HT-29 (cell line): ENCODE measurements at places on chromosomes 1 and 21. TPM values are rescaled to one million over a fixed set of nuclear protein-coding genes. Genes with fewer than 3 reads are reported as not detected.
A peak's percentile ranks its signal among the peaks of the same experiment; 100 is the strongest.

FAM78B gene
- total RNA-seq, result not detected in 2 replicates

TAS1R3 gene
- total RNA-seq, result 0.89 and 1.6 TPM in 2 replicates

INTS11 gene
- 174 and 200 TPM in 2 replicates for total RNA-seq

ANGPTL3 gene
- total RNA-seq, result not detected in 2 replicates

MTARC2 gene
- 4.2 and 6.6 TPM in 2 replicates for total RNA-seq

PDZK1 gene
- 7.9 and 8.2 TPM in 2 replicates for total RNA-seq

RNPEP gene
- 131 and 140 TPM in 2 replicates for total RNA-seq

DENND2C gene
- total RNA-seq, result not detected in 2 replicates

GRCh38 chr21:36987845-36988244 is 18.7 kb upstream of the RIPPLY3 start:
- DNase-seq, result peak; percentile 14

DNA sequence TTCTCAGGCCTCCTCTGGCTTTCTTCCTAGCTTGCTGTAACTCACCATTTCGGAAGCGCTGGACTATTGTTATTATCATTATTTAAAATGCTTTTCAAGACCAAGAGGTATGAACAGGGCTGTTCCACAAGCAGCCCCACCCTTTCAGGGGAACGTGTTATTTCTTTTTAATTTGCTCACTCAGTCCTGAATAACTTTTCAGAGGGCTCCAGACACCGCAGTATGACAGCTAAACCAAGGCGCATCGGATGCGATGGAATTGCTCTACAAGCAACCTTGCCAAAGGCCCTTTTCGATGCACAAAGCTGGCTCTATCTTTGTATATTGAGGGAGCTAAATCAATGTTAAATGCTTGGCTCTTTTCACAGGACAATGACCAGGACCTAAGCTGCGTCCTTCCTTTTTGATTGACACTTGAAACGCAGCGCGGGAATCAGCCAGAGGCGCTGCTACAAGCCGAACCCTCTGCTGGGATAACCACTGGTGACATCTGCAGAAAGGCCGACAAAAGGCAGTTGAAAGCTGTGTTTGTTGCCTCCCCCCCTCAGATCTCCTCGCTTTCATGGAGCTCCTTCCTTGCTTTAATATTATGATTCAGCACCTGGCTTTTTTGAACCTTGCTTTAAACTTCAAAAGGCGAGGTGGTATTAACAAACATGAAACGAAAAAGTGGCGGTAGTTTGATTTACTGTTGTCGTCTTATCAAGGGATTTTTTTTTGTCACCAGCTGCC is 204.7 kb upstream of the PROX1 start:
- no peak for DNase-seq

- no peak for DNase-seq
Observed at GRCh38 chr1:81950037-81950436, 149.3 kb downstream of the ADGRL2 start.

DNA sequence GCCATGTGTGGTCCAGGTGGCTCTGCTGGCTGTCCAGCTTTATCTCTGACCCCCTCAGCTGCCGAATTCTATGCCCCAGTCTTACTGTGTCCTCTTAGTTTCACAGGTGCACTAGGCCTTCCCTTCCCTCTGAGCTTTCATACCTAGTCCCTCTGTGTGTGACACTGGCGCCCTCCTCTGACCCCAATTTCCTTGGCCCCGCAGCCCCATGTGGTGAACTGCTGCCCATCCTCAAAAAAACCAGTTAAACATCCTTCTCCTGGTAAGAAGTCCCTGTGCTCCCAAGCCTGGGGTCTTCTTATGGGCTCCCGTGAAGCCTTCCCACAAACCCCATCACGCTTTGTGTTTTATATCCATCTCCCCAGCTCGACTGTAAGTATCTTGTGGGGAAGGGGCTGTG is 93.9 kb upstream of the TSPAN2 start:
- no peak for DNase-seq

DNA sequence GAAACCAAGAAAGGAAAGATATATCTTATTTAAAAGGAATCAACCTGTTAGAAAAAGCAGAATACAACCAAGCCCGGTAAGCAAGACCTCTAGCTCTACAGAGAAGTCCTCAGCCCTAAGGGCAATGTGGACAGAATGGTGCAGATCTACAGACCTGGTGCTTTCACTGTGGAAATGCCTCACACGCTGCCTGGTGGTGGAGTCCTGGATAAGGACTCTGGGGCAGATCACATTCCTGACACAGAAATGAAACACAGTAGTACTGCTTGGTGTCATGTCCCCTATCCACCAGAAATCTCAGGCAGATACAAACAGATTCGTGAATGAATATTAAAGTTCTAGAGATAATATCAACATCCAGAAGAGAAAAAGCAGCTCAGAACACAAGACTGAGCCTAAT is 6.8 kb downstream of the CNN3 start:
- DNase-seq, result no peak

DNA sequence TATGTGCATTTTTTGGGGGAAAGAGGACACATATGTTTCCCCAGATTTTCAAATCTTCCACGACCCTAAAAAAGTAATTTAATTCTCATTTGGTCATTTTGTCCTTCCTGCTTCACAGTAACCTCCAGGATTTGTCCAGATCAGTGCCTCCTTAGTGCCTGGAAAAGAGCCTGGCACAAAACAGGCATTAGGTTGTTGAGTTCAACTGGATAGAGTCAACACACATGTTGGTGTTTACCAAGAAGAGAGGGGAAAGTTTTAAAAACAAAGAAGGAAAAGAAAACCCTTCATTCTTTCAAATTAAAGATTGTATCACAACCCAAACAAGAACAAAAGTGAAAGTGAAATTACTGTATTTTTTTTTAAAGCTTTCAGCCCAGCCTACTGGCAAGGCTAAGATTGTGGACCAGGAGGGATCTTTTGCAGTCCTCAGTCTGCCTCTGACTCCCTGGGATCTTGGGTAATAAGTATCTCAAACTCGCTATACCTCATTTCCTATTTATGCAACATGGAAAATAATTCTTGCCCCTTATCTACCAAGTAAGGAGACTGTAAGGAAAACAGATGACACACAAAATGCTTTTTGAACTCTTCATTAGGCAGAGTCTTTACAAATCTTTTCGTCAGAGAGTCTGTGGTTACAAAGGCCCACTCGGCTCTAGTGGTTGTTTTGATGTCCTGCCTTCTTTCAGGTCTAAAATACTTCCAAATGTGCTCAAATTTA is 57.8 kb downstream of the ZNF281 start:
- DNase-seq, result no peak

DNA sequence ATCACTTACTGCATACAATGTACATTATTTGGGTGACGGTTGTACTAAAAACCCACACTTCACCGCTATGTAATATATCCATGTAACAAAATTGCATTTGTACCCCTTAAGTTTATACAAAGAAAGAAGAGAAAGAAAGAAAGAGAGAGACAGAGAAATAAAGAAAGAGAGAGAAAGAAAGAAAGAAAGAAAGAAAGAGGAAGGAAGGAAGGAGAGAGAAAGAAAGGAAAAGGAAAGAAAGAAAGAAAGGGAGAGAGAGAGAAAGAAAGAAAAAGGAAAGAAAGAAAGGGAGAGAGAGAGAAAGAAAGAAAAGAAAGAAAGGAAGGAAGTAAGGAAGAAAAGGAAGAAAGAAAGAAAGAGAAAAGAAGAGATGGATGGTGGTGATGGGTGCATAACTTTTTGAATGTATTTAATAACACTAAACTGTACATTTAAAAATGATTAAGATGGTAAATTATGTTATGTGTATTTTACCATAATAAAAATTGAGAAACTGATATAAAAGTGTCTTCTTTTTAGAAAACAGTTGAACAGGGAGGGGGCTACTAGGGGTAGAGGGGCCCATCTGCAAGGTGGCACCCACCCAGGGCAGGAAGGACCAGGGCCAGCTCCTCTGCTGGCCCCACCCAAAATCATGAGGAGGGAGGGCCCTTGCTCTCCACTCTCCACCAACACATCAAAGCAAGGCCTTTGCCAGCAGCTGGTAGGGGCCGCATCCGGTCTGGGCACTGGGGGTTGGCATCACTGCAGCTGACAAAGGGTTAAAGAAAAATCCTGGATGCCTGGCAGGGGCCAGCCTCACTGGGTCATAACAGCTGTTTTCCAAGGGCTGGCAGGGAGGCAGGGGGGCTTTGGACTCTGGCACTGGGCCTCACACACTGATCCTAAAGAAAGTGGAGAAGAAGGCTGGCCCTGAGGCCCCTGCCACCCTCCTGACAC is 153.9 kb upstream of the EDN2 start:
- DNase-seq, result no peak

GRCh38 chr1:185568155-185569123 is 165.8 kb upstream of the HMCN1 start:
- DNase-seq, result no peak

DNA sequence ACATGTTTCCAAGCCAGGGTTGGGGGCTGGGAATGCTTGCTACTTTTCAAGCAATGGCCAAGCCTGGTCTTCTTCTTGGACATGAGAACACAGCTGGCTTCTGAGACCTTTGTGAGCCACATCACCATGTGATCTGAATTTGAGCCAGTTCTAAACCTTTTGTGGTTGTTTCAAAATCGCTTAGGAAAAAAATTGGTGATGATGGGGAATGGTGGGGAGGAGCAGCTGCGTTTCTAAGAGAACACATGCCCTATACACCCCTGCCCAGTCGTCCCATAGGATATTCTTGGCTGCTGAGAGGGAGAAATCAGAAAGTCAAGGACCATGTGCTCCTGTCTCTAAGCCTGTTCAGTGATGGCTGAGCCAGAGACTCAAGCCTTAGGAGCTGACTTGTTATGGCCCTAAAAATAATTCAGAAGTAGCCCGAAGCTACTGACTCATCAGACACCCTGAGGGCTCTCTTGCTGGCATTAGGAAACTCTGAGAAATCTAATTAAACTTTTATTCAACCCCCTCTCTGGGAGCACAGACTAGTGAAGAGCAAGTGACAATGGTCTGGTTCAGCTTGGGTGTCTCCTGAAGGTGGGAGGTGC is 30.5 kb downstream of the CCDC185 start:
- no peak for DNase-seq

- DNase-seq, result no peak
Observed at GRCh38 chr1:29047142-29047541, 76.6 kb downstream of the TMEM200B start.

GRCh38 chr1:51684776-51685175 is 67.9 kb downstream of the OSBPL9 start:
- no peak for DNase-seq

- no peak for DNase-seq
Observed at GRCh38 chr1:212207822-212208520, 77.2 kb upstream of the PPP2R5A start.

GRCh38 chr1:112056354-112056753 is 66.9 kb upstream of the KCND3 start:
- DNase-seq, result no peak

GRCh38 chr1:191558379-191558778 is 599.9 kb upstream of the RGS18 start:
- no peak for DNase-seq

DNA sequence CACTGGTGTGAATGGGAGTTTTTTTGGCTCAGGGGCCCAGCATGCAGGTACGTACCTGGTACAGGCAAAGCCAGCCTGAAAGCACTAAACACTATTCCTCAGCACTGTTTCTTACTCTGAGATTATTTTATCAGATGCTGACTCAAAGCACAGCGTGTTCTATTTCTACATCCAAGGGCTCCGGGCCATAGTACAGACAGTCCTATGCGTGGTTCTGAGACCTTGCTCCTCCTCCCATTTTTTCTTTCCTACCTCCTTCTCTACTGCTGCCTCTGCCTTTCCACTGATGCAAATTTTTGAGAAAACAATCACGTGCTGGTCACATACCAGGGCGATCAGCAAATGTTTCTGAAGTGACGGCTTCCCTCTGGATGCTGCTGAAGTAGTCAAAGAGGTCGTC is 36.3 kb downstream of the PDPN start:
- no peak for DNase-seq

- no peak for DNase-seq
Observed at GRCh38 chr1:43779805-43780403, 72.6 kb downstream of the ST3GAL3 start.

DNA sequence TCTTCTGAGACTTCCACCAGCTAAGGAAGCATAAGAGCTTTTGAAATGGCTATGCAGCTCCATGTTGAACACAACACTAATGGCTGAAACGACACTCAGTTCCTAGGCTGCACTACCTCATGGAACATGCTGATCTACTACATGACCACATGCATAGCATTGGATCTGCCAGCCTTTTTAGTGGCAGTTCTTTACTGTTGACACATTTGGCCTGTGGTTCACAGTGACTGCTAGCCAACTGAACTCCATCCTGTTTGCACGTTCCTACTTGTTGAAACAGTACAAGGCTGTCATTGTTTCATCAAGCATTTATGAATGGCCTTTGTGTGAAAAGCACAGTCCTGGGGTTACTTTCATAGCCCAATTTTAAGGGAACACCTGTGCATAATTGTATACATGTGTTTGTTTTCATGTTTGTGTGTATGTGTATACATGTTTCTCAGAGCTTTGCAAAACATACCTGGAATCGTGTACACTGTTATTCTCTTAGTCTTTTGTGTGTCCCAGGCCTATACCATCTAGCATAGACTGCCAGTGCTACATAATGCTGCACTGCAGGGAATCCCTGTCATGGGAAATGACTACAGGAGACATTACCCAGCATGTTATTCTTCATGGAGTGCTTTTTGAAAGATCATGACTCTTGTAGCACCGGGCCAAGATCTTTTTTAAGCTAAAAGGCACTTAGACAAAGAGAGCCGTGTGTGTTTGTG is 179.6 kb upstream of the ESRRG start:
- DNase-seq, result no peak

DNA sequence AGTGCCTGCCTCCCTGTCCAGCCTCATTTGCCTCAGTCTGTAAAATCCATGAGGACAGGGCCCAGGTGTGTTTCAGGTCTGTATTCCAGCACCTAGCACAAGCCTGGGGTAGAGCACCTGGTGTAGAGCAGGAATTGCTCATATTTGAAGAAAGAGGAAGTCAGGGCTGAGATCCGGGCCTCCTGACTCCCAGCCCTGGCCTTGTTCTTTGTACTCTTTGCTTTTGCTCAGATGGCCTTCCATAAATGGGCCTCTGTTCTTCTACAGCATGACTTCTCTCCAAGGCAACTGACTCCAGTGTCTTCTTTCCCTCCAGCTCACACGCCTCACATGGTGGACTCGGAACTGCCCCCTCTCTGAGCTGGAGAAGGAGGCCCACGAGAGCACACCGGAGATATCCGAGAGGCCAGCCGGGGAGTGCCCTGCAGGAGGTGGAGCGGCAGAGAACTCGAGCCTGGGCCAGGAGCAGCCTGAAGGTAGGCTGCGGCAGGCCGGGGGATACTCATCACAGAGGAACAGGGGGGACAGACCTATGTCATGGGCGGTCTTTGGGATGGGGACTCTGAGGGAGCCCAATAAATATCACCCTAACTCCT is 19.7 kb downstream of the SLC5A9 start:
- DNase-seq, result no peak

DNA sequence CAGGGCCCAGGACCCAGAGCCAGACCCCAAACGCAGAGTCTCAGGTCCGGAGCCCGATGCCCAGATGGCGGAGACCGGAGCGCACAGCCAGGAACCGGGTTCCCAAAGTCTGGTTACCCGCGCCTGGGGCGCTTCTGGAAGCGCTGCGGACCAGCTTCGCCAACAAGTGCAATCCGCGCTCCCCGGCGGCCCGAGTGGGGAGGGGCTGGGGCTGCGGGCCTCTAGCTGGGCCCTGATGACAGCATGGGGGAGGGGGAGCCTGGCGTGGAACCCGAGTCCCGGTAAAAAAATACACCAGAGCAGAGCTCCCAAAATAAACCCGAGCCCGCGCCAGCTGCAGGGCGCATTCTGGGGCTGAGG is 494 bp downstream of the NT5C1A start:
- no peak for DNase-seq
